ENCODE measurements at places on chromosomes 3 and 15.

DNA sequence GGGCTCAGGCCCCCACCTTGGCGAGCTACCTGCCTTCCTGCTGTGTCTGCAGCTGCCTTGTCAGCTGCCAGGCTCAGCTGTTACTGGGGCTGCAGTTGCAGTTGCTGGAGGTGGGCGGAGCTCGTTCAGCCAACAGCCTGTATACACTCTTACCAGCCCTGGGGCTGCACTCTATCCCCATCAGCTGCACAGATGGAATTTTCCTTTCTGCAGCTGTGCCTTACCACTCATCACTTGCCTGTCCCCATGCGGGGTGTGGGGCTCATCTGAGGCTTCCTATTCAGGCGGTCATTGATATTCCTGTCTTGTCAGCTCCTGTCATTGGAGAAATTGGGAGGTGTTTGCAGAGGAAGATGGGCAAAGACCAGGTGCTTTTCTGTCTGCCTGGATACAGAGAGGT lies 9.1 kb upstream of the SYN2 start:
- no peak for DNase-seq

DNA sequence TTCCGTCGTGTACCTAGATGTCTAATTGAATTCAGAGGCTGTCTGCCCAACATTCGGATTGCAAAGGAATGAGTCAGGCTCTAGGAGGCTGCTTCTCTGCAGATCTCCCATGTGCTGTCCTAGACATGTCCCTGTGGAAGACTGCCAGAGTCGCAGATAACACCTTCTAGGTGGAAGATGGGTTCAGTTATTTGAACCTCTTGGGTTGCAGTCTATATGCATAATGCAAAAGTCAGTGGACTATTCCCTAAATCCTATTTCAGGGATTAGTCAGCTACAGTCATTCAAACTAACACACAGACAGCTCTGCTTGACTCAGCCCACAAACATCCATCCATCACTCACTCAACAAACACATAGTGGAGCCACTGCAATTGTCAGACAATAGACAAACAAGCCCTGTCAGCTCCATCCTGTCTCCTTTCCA lies 300.0 kb upstream of the CTNNB1 start:
- no peak for DNase-seq

DNA sequence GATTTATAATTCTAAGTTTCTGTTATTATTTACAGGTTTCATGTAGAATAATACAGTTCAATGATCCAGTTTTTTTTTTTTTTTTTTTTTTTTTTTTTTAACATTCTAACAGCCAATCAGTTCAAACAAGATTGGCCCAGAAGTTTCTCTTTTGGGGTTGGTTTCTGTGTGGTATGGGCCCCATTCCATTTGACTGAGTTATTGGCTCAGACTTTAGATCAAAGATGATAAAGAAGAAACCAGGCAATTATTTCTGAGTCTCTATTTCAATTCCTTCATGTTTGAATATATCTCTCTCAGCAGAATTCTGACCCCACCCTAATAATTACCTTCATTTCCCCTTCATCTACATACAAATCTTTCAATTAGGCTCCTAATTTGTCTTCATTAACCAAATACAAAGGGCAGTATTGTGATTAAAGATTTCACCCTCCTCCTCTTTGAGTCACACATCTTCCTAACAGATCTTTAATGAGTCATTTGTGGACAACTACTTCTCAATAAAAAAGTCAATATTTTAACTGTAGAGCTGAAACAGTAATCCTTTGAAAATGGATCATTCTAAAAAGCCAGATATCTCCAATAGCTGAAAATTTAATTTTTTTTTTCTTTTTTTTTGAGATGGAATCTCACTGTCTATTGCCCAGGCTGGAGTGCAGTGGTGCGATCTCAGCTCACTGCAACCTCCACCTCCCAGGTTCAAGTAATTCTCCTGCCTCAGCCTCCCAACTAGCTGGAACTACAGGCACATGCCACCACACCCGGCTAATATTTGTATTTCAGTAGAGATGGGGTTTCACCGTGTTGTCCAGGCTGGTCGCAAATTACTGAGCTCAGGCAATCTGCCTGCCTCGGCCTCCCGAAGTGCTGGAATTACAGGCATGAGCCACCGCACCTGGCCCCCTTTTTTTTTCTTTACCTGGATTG lies 878.8 kb downstream of the NAALADL2 start:
- no peak for DNase-seq

DNA sequence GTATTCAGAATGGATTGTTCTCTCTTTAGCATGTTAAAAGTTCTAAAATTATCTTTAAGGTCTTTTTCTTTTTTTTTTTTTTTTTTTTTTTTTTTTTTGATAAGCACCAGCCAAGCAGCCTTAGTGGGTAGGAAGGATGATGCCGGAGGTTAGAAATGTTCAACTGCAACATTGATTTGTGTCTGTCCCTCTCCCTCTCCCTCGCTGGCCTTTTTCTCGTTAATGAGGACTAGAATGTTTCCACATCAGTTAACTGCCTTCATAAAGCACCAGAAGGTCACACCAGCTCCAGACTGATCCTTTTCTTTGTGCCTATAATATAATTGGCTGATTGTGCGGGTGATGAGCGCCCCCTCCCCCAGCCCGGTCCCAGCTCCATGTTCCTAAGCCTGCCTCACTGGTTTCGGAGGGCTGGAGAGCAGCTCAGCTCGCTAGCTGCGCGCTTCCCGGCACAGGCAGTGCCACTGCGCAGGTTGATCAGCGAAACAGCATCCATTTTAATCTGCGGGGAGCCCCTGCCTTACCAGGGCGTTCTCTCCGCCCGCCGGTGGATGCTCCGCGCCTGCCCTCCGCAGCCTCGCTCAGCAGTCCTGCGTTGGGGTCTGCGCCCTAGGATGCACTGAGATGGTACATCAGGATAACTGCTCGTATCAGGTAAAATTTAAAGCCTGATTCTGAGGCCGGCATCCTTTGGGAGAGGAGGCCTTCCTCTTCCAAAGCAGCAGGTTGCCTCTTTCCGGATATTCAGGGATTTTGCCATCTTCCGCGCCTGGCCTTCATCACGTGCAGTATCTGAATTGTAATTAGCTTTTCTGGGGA lies 148.9 kb upstream of the IL12A start:
- DNase-seq = no peak

DNA sequence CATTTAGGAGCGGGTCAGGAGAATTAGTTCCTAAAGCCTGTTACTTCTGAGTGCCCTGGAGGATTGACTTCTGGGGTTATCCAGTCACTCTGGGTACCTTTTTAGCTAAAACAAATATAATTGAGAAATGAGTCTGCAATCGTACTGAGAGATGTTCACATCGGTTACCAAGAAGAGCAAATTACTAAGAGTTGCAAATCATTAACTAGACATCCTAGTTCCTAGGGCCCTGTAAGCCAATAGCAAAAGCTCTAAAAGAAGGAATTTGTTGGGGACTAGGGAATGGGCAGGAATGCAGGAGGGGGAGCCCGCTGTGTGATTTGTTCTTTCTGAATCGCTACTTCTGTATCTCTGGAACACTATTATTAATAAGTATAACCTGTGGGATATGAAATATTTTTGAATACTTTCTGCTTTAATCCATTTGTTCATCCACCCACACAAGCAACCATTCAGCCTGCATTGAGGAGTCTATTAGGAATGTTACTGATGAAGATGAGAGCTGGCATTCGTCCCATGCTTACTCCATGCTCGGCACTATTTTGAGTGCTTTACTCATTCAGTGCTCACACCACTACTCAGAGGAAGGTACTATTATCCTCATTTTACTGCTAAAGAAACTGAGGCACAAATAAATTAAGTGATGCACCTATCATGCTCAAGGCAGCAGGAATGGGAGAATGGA lies 31.5 kb upstream of the KY start:
- no peak for DNase-seq
